Suppressor macrophage (primary cell): ENCODE measurements at places on chromosomes 5 and 9.

DNA sequence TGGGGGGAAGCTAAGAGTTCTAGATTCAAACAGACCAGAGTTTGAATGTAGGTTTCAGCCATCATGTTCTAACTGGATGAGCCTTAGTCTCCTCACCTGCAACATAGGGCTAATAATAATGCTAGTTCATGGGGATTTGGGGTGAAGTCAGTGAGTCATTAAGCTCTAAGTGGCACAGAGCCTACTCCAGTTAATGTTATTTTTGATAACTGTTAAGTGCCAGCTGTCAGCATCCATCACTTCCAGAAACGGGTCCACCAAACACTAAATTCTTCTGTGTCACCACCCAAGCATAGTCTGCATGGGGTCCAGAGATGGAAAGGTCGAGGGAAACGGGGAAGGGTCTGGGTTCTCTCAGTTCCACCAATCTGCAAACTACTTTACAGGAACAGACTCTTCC is 1.8 kb upstream of the TSC1 start:
- DNase-seq = no peak

- no peak for DNase-seq
Measured at GRCh38 chr9:21316860-21317259, 11.7 kb upstream of the IFNA5 start.

GRCh38 chr5:176658817-176659511 is 11.7 kb downstream of the TSPAN17 start:
- DNase-seq = peak; percentile 44

GRCh38 chr9:107782381-107782780 is 292.8 kb upstream of the KLF4 start:
- no peak for DNase-seq

GRCh38 chr9:117723986-117724625 is 19.9 kb downstream of the TLR4 start:
- DNase-seq = peak; percentile 63

- DNase-seq = no peak
Measured at GRCh38 chr5:122312591-122313406, 762 bp downstream of the SNCAIP start.

DNA sequence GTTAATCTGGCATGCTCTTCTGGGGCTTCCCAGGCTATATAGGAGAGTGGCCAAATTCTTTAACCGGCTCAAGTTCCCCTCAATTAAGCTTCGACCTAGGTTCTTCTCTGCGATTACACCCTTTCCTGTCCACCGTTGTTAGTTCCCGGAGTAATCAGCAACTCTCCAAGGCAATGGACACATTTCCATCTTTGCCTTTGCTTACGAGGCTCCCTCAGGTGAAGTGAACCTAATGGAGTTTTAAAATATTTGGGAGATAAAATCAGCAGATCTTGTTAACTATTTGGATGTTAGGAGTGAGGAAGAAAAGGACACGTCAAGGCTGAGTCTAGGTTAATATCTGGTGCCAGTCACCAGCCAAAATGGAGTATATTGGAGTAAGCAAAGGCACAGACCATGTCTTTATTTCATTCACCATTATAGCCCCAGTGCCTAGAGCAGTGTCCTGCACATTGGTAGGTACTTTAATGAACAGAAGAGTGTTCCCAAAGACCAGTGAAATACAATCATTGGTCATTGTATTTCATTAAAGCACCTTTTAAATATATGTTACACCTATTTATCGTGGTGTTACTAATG is 515 bp downstream of the UTP15 start:
- no peak for DNase-seq

- DNase-seq = no peak
Measured at GRCh38 chr5:131245312-131245711, 18.5 kb upstream of the CDC42SE2 start.

- DNase-seq = no peak
Measured at GRCh38 chr5:133234911-133235310, 183.1 kb downstream of the HSPA4 start.

- no peak for DNase-seq
Measured at GRCh38 chr5:121701731-121702130, 150.0 kb upstream of the FTMT start.

DNA sequence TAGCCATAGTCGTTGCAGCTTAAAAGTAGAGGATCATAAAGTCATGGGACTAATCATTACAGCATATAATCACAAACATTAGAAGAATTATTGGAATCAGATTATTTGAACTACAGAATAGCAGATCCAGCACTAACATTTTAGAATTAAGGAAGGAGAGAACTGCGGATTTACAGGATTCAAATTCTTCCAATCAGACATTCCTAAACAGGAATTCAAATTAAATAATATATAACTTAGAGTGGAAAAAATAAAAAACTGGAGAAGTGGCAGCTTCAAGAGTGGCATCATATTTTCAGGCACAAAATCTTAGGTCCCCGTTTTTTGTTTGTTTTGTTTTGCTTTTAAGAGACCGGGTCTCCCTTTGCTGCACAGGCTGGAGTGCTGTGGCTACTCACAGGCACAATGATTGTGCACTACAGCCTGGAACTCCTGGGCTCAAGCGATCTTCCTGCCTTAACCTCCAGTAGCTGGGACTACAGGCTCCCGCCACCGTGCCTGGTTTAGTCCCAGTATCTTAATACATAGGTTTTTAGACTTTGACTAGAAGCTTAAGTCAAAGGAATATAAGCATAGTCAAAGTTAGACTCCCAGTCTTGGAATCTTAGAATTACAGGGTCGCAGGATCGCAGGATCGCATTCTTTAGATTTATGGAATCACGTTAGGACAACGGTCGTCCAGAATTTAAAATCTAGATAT is 2.1 kb upstream of the FOXE1 start:
- no peak for DNase-seq
